ENCODE measurements at places on chromosomes 13 and 19. TPM values are rescaled to one million over a fixed set of nuclear protein-coding genes. Genes with fewer than 3 reads are reported as not detected.

GRCh38 chr19:40421993-40422747 is 3.6 kb downstream of the SERTAD1 start:
- H3K4me3 ChIP-seq = peak overlapping the region; percentile 77
- peak overlapping the region; percentile 80 for H3K27ac ChIP-seq
- peaks cover 43% of the 10 kb centered on the region for H3K4me1 ChIP-seq

GRCh38 chr19:3573162-3573857 is 566 bp downstream of the HMG20B start:
- H3K36me3 ChIP-seq = peaks cover 13% of the 10 kb centered on the region
- peaks cover 12% of the 10 kb centered on the region for H3K4me1 ChIP-seq
- peak overlapping the region; percentile 77 for H3K4me3 ChIP-seq
- DNase-seq = no peak
- peak overlapping the region; percentile 47 for H3K27ac ChIP-seq

DNA sequence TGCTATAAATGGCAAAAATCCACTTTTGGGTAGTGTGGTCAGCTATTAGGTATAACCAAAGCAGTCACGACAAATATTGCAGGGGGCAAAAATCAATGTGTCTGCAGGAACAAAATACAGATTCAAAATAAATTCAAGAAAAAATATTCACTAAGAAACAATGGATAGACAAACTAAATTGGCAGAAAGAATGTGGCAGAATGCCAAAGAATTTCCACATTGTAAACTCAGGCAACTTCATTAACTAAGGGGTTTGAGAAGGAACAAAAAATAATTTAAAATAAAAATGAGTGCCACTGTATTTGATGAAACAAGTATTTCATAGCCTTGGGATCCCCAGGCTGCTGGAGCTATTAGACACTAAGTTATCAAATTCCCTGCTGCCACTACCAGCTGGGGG is 193.1 kb downstream of the VWA8 start:
- no peak overlapping the region for H3K4me3 ChIP-seq
- DNase-seq = no peak
- peaks cover 3% of the 10 kb centered on the region for H3K36me3 ChIP-seq
- H3K27ac ChIP-seq = no peak overlapping the region
- no peaks in the 10 kb centered on the region for H3K4me1 ChIP-seq

- no peak overlapping the region for H3K27ac ChIP-seq
- peaks cover 58% of the 10 kb centered on the region for H3K4me1 ChIP-seq
- H3K27me3 ChIP-seq = no peaks in the 10 kb centered on the region
- H3K36me3 ChIP-seq = peaks cover 33% of the 10 kb centered on the region
- no peak overlapping the region for H3K4me3 ChIP-seq
Observed at GRCh38 chr13:45472171-45472705, 7.5 kb downstream of the COG3 start.

DNA sequence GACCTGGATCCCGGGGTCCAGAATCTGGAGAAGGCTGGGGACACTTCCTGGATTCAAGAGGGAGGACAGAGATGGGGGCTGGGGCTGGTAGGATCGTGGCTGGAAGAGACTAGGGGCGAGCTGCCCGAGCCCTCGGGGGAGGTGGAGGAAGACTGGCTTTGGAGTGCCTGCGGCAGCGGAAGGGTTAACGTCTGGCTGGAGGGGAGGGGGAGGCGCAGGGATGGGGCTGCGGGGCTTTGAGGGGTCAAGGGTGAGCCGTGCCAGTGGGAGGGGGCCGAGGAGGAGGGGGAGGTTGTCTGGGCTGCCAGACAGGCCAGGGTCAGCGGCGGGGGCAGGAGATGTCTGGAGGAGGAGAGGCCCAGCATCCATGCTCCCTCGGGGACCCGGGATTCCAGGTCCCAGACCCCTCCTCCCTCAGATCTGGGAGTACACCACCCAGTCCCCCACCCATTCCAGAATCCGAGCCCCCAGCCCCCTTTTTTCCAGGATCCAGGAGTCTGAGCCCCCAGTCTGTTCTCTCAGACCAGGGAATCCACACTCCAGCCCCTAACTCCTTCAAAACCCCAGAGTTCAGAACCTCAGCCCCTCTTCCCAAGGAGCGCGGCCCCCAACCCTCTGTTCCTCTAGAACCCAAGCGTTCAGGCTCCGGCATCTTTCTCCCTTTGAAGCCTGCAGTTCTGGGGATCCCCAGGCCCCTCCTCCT is 3.2 kb upstream of the SPACA6 start:
- H3K4me3 ChIP-seq = peak overlapping the region; percentile 79
- H3K36me3 ChIP-seq = peaks cover 2% of the 10 kb centered on the region
- no peak for DNase-seq
- H3K4me1 ChIP-seq = peaks cover 16% of the 10 kb centered on the region
- H3K27me3 ChIP-seq = peaks cover 16% of the 10 kb centered on the region

DNA sequence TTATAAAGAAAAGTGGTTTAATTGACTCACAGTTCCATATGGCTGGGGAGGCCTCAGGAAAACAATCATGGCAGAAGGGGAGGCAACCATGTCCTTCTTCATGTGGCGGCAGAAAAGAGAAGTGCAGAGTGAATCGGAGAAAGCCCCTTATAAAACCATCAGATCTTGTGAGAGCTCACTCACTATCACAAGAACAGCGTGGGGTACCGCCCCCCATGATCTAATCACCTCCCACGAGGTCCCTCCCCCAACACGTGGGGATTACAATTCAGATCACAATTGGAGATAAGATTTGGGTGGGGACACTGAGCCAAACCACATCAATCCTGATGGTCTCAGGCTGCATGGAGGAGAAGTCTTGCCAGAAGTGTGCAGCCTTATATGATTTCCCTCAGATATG is 26.0 kb downstream of the TM9SF2 start:
- peaks cover 41% of the 10 kb centered on the region for H3K4me1 ChIP-seq
- no peak overlapping the region for H3K4me3 ChIP-seq
- peak overlapping the region; percentile 4 for H3K27ac ChIP-seq
- H3K36me3 ChIP-seq = peaks cover 77% of the 10 kb centered on the region

RASAL3 gene
- total RNA-seq = 179 TPM
